HepG2 (cell line): ENCODE measurements at places on chromosomes 4 and X.

DNA sequence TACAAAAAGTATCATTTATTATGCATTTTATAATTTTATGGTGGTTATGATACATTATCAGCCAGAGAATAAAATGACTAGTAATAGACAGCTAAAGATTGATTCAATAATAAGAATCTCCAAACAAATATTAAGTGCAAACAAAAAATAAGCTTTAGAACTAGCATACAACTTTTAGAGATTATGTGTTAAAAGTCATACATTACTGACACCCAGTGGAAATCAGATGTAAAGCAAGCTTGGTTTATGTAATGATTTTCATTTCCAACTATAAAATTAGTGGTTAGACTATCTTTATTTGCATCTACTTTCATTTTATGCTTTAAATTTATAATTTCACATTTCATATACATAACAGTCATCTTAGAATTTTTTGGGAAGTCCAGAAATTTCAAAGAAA is 57.7 kb downstream of the IL13RA2 start:
- DNase-seq: no peak

- DNase-seq: peak; percentile 18
Observed at GRCh38 chrX:54182194-54182863, 725 bp downstream of the FAM120C start.

- no peak for DNase-seq
Observed at GRCh38 chrX:142804085-142804484, 221.6 kb upstream of the SPANXN4 start.

- DNase-seq: no peak
Observed at GRCh38 chr4:84733343-84734033, 150.6 kb downstream of the CDS1 start.

GRCh38 chrX:152638443-152638904 is 779 bp downstream of the GABRQ start:
- DNase-seq: no peak

- no peak for DNase-seq
Observed at GRCh38 chr4:97577004-97577403, 566.3 kb downstream of the STPG2 start.

DNA sequence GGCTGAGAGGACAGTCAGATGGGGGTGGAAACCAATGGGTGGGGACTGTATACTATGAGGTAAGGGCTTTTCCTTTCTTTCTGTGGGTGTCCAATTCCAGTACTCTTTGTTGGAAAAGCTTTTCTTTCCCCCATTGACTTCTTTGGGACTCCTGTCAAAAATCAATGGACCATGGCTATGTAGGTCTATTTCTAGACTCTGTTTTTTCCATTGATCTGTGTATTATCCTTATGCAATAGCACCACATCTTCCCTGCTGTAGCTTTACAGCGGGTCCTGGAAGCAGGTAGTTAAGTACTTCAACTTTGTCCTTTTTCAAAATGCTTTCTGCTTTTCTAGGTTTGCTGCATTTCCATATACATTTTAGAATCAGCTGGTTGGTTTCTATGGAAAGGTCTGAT is 11.8 kb upstream of the CPLX1 start:
- no peak for DNase-seq

DNA sequence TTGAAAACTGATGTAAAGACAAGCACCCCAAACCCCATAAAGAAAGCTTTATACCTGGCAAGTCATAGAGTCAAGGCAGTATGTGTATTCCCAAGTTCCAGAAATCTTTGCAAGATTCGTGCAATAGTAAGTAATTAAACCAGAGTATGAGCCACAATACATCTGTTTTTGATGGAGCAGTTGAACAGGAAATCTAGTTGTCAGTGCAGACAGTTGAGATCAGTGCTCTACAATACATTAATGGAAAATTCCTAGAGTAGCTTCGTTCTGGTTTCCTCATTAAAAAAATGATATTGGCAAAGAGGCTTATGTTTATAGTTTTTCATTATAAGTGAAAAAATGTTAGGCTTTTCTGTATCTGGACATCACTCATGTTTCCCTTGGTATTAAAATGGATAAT is 575.3 kb downstream of the TRIML1 start:
- no peak for DNase-seq

- no peak for DNase-seq
Observed at GRCh38 chr4:52110171-52110570, 59.1 kb downstream of the SPATA18 start.

DNA sequence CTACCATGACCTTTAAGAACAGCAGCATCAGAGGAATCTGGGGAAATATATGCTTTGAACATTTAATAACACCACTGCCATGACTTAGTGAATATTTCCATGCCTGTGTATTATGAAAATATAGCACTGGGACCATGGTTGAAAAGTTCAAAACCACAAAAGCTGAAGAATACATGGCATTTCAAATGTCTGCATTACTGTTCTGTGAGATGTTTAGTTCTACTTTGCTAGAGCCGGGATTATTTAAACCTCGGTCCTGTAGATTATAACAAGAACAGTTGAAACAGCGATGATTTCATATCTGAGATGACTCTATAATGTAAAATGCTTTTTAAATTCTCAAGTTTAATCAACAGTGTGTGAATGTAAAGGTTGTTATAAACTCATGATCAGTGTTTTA is 126.7 kb upstream of the AGA start:
- no peak for DNase-seq

DNA sequence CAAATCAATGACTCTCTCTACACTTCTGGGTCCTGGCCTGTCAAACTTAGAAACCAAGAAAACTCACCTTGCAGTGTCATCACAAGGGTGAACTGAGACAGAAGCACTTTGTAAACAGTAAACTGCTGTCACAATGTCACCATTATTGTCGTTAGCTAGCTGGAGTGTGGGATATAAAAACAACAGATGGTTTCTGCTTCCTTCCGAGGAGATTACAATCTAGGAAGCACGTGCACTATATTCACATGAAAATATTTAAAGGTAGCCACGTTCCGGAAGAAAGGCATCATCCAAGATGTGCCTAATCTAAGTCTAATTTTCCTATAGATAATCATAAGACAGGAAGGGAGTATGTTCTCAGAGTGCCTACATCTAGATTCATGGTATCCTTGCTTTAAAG is 64.7 kb upstream of the ACSL1 start:
- no peak for DNase-seq
